Hair follicular keratinocyte (primary cell): ENCODE measurements at places on chromosomes 12 and 14. TPM values are rescaled to one million over a fixed set of nuclear protein-coding genes. Genes with fewer than 3 reads are reported as not detected.

The RIPK3 gene
- 5.4 and 8.0 TPM in 2 replicates for total RNA-seq

The RAB15 gene
- total RNA-seq, result 0.08 and 0.30 TPM in 2 replicates

The TTC6 gene
- under 0.01 TPM in 2 replicates for total RNA-seq

The KRT73 gene
- total RNA-seq, result not detected in 2 replicates

The PARPBP gene
- total RNA-seq, result 7.8 and 14.8 TPM in 2 replicates

The METAP2 gene
- total RNA-seq, result 59.1 and 91.0 TPM in 2 replicates
